ENCODE measurements at places on chromosomes 2 and 18.

DNA sequence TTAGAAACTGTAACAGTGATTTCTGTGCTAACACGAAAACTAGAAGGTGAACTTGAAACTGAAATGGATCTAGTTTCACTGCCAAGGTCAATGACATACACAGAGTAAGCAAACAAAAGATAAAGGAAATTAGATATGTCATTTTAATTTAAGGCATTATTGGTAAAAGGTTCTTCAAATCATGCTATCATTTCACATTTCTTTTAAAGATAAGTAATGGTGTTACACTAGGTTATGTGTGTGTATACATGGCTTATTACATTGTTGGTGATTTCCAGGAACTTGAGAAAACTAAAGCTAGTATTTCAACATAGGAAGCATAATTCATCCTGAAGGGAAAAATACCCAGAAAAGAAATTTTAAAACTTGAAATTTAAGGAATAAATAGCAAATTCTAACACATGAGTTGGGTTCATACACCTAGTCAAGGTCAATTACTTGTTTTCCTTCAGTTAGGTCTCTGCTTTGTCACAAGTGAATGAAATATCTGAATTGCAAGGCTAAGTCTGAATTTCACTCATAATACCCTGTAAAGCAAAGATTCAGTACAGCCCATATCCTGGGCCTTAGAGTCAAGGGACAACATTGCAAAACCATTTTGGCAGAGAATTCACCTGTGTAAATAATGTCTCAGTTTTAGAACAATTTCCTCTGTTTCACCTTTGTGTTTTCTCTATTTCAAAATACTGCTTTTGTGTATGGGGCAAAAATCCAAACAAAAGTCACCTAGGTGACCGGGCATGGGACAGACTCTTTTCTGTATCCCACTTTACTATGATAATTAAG lies 141.6 kb downstream of the SRBD1 start:
- no peak for DNase-seq

DNA sequence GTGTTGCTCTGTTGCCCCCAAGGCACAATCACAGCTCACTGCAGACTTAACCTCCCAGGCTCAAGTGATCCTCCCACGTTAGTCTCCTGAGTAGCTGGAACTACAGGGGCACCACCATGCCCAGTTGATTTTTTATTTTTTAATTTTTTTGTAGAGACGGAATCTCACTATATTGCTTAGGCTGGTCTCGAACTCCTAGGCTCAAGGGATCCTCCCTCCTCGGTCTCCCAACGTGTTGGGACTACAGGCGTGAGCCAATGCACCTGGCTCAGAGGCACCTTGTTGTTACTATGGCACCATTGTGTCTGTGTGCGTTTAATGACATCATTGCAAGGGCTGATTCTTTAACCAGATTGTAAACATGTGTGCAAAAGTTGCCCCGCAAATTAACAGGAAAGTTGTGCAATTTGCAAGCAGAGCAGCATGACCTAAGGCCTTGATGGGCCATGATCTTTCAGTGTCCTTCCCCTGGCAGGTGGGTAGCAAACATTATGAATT lies 22.6 kb downstream of the TCF23 start:
- DNase-seq = no peak

DNA sequence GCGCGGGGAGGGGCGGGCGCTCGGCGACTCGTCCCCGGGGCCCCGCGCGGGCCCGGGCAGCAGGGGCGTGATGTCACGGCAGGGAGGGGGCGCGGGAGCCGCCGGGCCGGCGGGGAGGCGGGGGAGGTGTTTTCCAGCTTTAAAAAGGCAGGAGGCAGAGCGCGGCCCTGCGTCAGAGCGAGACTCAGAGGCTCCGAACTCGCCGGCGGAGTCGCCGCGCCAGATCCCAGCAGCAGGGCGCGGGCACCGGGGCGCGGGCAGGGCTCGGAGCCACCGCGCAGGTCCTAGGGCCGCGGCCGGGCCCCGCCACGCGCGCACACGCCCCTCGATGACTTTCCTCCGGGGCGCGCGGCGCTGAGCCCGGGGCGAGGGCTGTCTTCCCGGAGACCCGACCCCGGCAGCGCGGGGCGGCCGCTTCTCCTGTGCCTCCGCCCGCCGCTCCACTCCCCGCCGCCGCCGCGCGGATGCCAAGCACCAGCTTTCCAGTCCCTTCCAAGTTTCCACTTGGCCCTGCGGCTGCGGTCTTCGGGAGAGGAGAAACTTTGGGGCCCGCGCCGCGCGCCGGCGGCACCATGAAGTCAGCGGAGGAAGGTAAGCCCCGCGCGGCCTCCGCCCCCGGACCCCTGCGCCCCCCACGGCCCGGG lies at the start of gene NFATC1:
TSS of gene NFATC1 (plus strand) at position 170 of the 644 bp plus-strand sequence. CDS start at position 465, 295 bp downstream.
- DNase-seq = peak; percentile 75

- no peak for DNase-seq
These were observed 104.9 kb downstream of the C2orf74 start for GRCh38 chr2:61266632-61267505.

GRCh38 chr18:47150824-47151366 lies 595 bp upstream of the HDHD2 start:
- DNase-seq = no peak

GRCh38 chr2:134252092-134252750 lies 1.7 kb upstream of the MGAT5 start:
- peak; percentile 26 for DNase-seq

- DNase-seq = no peak
These were observed 32.6 kb downstream of the LAMA3 start for GRCh38 chr18:23721696-23722480.

DNA sequence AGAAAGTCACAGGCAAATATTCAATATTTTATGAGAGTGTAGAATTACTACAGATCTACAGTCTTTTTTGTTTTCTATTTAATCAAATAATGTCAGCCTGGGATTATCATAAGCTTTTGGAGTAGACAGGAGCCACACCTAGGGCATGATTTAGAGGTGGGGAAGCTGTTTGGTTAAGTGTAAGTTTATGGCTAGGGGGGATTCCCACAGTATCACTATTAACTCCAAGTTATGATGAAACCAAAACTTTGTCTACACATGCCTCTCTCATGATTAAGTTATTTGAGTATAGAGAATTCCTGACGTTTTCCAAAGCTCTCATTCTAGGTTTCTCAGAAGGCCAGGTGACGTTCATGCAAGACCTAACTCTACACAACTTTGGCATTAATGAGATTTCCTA lies 2.1 kb downstream of the SERPINB10 start:
- DNase-seq = no peak

DNA sequence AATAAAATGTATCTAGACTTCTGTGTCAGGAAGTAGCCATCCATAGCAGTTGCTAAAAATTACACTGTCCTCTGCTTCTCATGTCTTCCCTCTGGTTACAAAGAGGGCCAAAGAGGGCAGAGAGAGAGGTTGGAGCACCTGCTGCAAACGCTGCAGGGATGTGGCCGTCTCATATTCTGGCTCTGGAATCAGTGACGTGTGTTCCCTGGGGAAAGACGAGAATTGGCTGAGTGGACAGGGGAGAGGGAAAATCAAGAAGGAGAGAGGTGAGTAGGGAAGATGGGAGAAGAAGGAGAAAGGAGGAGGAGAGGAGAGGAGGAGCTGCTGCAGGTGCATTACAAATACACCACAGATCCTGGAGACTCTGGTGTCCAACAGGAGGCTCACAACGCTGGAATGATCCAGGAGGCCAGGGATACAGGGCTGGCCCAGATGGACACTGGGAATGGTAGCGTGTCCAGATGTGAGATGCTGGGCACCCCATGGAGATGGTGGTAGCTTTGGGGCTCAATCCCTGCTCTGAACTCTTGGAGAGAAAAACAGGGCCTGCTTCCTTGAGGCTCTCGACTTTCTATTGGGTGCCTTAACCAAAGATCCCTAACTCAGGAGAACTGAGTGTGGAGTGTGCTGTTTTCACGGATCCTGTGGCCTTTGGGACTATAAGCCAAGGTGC lies 118.4 kb upstream of the PXDN start:
- DNase-seq = no peak

DNA sequence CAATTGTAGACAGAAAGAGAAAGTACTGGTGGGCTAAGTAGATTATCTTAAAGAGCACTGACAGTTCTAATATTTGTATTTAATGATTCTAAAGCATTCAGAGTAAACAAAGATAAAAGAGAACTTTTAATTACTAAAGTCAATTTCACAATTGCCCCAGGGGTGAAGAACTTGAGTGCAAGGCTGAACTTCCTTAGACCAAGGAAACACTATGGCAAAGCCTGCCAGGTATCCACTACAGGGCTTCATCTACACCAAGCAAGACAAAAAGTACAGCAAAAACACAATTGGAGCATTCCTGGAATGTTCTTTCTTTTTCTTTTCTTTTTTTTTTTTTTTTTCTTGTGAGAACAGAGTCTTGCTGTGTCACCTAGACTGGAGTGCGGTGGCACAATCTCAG lies 46.9 kb upstream of the NDUFV2 start:
- no peak for DNase-seq

- DNase-seq = peak; percentile 56
These were observed 945 bp upstream of the ASXL2 start for GRCh38 chr2:25879133-25879730.

DNA sequence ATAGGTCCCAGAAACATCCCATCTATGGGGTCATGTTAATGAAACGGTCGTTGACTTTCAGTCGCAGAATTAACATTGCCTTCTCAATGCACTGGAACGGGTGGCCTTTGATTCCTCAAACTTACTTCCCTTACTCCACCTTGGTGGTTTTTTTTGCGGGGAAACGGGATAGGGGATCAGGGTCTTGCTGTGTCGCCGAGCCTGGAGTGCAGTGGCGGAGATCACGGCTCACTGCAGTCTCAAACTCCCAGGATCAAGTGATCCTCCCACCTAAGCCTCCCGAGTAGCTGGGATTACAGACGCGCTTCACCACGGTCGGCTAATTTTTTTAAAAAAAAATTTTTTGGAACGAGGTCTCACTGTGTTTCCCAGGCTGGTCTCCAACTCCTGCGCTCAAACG lies 754 bp downstream of the ATG16L1 start:
- no peak for DNase-seq
